ENCODE measurements at places on chromosomes 4 and X. TPM values are rescaled to one million over a fixed set of nuclear protein-coding genes. Genes with fewer than 3 reads are reported as not detected.

Gene ODAPH
- not detected for total RNA-seq

Gene CXorf65
- total RNA-seq, result not detected

Gene SLC16A2
- 3.3 TPM for total RNA-seq

Gene ANOS1
- total RNA-seq, result 0.55 TPM

Gene RAB40A
- 0.58 TPM for total RNA-seq

Gene ASMT
- total RNA-seq, result not detected

Gene SPANXB1
- total RNA-seq, result not detected

Gene RADX
- total RNA-seq, result 0.09 TPM

Gene SMIM43
- not detected for total RNA-seq

Gene SPACA5
- total RNA-seq, result not detected

Gene UGT2A3
- total RNA-seq, result not detected

Gene UNC5C
- total RNA-seq, result 0.44 TPM

Gene C4orf51
- total RNA-seq, result not detected

Gene PNCK
- total RNA-seq, result not detected

Gene TSPAN7
- total RNA-seq, result 5.2 TPM

Gene SOWAHD
- not detected for total RNA-seq

Gene CDS1
- not detected for total RNA-seq
